ENCODE measurements at places on chromosomes 7 and 10. TPM values are rescaled to one million over a fixed set of nuclear protein-coding genes. Genes with fewer than 3 reads are reported as not detected.
A peak's percentile ranks its signal among the peaks of the same experiment; 100 is the strongest.

The ZNF365 gene
- total RNA-seq, result 0.37 TPM

- DNase-seq, result no peak
These were observed 28.8 kb upstream of the NMT2 start for GRCh38 chr10:15197276-15197675.

- peak; percentile 53 for DNase-seq
These were observed 41.5 kb downstream of the ASB4 start for GRCh38 chr7:95527033-95527775.

- no peak for DNase-seq
These were observed 653.1 kb upstream of the C7orf33 start for GRCh38 chr7:147937428-147937827.

DNA sequence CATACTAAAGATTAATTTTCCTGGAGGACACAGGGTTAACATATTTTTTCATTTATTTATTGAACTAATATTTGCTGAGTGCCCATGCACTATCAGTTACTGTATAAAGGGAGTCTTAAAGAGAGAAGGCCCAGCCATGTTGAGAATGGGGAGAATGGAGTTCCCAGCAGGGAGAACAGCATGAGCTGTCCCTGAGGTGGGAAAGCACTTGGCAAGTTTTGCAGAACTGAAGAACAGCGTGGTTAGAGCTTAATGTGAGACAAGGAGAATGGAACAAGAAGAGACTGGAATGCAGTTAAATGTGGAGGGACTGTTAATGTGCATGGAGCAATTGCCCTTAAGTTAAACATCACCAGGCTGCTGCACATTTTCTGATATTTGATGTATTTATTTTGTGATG lies 435.4 kb downstream of the SUGCT start:
- DNase-seq, result no peak

DNA sequence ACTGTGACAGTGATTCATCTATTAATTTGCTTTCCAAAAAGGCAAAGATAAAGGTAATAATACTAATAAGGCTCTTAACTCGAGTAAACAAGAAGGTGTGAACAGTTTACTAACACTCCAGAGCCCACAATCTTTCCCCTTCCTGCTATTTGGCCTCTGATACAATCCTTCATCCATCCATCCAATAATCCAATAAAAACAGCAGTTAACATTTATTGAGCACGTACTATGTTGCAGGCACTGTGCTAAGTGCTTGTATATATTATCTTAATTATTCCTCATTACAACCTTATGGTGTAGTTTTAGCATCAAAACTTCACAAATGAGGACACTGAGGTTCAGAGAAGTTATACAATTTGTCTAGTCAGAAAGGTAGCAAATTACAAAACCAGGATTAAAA lies 49.5 kb downstream of the EZH2 start:
- DNase-seq, result no peak

GRCh38 chr7:118586248-118586647 lies 361.7 kb downstream of the ANKRD7 start:
- DNase-seq, result no peak

The GDI2 gene
- total RNA-seq, result 117 TPM

The HACD1 gene
- total RNA-seq, result 205 TPM

The ATOH7 gene
- total RNA-seq, result 0.23 TPM

DNA sequence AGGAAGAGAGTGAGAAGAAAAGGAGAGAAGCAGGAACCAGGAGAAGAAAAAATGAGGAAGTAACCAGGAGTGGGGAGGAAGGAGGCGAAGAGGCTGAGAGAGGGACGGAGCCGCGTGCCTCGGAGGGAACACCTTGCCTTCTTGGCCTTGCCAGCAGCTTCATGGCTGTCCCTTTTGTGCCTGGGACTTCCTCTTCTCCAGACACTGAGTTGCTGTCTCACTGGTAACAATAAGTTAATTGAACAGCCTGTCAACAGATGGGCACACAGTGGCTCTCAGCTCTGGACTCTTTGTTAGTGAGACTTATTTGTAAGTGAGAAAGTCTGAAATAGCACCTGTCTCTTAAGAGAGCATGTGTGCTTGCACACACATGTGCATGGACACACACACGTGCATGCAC lies 83.2 kb downstream of the GATA3 start:
- DNase-seq, result no peak

All from heart left ventricle (tissue), 16 donors.